Stimulated activated CD4-positive, alpha-beta T cell treated with anti-CD3 and anti-CD28 coated beads, TNF-alpha, amount 100 ng/mL, for 1 hour (primary cell): ENCODE measurements at places on chromosomes 4 and X.

- no peak for DNase-seq
Observed at GRCh38 chrX:48961585-48962091, 4.2 kb upstream of the OTUD5 start.

GRCh38 chrX:119758731-119759247 is 401 bp downstream of the SOWAHD start:
- no peak for DNase-seq

DNA sequence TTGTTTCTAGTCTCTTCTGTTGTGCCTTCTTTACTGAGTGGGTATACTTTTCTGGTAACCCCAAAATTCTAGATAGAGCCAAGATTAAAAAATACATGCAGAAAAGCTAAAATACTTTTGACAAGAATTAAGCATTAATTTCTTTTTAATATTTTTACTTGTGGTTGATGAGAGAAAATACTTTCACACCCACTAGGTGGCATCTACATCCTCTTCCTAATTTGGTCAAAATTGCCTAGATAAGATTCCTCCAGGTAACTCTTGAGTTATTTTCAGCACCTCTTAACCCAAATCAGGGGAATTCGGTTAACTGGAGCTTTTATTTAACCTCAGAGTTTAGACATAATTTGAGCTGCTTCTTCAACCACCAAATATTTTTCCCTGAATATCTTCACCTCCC is 28.4 kb upstream of the COX7B2 start:
- DNase-seq, result no peak

- no peak for DNase-seq
Observed at GRCh38 chr4:68077737-68078136, 51.9 kb downstream of the TMPRSS11F start.

GRCh38 chr4:88858752-88859151 is 161.1 kb upstream of the NAP1L5 start:
- DNase-seq, result no peak

GRCh38 chr4:112853662-112854256 is 195.7 kb upstream of the ANK2 start:
- no peak for DNase-seq

- no peak for DNase-seq
Observed at GRCh38 chr4:118770741-118771187, 65.2 kb downstream of the SEC24D start.

DNA sequence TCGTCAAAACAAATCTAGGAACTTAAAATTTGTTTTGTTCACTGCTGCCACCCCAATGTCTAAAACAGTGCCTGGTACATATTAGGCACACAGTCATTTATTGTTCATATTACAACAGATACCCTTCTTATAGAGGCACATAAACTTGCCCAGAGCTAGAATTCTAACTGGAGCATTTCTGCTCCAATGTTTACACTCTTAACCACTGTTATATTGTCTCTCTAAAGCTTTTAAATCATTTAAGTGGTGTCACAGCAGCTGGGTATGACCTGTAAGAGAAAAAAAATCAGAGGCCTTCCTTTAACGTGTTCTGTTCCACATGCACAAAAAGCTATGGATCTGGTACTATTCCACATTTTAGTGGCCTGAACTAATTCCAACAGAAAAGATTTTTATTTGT is 3.0 kb downstream of the UBE2D3 start:
- DNase-seq, result no peak

DNA sequence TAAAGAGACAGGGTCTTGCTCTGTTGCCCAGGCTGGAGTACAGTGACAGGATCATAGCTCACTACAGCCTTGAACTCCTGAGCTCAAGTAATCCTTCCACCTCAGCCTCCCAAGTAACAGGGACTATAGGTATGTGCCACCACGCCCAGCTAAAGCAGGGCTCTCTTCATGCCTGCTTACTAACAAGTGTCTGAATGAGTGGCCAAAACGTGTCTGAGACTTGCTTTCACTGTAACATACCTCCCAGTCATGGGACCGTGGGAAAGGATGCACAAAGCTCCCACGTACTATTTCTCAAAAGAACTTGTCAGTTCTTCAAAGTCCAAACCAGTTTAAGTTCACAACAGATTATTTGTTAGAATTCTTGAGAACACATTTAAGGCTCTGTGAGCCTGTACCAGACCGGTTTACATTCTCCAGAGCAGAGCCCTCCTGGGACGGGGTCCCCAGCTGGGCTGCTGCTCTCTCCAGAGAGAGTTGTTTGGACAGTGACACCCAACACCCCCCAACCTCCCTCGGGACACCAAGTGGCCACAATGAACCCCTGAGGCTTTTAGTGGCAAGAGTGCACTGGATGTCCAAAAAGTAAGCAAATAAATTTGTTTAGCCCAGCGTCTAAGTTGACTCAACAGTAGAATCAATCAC is 24.1 kb downstream of the SH3KBP1 start:
- no peak for DNase-seq

DNA sequence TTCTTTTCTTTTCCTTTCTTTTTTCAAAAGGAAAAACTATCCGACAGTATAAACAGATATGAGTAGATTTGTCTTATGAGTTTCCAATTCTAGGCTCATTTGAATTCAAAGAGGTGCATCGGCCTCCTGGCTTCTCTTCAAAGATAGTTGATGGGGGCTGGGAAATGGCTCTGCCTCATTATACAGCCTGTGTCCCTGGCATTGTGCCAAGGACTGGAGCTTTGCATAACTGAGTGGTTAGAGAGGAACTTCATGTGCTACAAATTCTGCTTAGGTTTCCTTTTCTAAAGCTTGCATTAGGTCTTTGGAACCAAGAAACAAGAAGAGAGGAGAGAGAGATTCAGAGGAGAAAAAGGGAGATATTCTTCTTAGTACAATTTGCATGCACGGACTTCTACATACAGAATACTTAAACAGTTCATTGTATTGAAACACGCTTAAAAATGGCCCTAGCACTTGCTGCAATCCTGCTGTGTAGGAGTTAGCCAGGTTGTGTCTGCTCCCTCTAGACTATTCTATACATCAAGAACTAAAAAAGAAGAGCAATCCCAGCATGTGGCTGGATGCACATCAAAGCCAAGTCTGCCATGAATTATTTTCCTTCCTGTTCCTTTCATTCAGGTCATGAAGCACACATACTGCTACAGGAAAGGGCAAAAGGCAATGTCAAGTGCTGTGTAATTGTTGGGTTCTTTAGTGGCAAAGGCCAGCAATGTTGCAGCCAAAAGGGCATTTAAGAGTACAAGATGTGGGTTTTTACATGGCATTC is 70.9 kb downstream of the INTS12 start:
- no peak for DNase-seq

GRCh38 chr4:110637408-110638088 is 14.7 kb upstream of the PITX2 start:
- DNase-seq, result no peak

- DNase-seq, result no peak
Observed at GRCh38 chr4:188879598-188879997, 740.4 kb downstream of the TRIML1 start.

GRCh38 chr4:128168701-128169100 is 107.6 kb downstream of the LARP1B start:
- DNase-seq, result no peak

DNA sequence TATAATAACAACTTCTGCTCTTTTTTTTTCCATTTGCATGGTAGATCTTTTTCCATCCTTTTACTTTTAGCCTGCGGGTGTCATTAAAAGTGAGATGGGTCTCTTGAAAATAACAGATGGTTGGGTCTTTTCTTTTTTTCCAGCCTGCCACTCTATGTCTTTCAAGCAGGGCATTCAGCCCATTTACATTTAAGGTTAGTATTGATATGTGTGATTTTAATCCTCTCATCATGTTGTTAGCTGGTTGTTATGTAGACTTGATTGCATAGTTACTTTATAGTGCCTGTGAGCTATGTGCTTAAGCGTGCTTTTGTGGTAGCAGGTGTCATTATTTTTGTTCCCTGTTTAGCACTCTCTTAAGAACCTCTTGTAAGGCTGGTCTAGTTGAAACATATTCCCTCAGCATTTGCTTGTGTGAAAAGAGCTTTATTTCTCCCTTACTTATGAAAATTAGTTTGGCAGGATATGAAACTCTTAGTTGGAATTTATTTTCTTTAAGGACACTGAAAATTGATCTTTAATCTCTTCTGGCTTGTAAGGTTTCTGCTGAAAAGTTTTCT is 326.1 kb downstream of the SH3BGRL start:
- no peak for DNase-seq

DNA sequence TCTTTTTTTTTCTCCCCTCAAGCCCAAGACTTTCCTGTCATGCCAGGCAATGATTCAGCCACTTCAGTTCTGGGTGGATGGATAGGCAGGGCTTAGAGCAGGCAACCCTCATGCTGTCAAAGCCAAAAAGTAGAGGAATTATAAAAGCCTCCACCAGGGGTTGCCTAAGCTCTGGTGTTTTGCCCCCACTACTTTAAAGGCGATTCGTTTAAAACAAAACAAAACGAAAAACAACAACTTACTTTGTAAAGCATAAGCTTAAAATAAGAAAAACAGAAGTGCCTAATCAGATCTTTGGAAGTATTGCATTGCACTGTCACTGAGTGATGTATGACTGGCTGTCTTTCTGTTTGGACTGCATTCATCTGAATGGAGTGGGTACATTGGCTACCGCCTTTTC is 5.3 kb upstream of the IDS start:
- no peak for DNase-seq

DNA sequence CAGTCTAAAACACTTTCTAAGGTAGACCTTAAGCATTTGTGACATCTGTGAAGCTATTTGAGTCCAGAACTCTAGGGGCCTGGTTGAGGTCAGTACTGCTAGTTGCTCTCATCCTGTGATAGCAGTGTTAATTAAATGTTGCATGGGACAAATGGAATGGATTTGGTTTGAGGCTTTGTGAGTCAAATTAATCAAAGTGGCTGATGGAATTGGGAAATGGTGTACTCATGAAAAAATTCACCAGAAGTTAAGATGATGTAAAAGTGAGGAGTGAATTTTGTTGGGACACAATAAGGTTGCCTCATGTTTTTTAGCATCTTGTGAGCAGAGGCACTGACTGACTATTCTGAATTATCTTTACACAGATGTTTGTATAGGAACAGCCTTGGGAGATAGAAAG is 99.2 kb upstream of the ARSJ start:
- DNase-seq, result no peak

DNA sequence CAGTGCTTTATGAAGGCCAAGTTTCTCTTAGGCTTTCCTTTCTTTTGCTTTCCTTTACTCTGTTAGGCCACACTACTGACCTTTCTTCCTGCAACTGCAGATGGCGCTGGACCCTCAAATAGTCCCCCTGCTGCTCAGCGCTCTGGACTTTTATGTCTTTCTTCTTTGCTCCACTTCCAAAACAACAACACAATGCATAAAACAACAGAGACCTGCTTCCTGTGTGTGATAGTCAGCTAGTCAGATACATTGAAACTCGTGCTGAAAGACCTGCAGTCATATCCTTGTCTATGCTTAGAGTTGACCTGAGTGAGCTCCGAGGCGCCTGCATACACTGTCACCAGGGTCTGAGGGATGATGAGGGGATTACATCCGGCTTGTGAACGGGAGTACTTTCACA is 108.9 kb upstream of the TEX13D start:
- DNase-seq, result no peak

DNA sequence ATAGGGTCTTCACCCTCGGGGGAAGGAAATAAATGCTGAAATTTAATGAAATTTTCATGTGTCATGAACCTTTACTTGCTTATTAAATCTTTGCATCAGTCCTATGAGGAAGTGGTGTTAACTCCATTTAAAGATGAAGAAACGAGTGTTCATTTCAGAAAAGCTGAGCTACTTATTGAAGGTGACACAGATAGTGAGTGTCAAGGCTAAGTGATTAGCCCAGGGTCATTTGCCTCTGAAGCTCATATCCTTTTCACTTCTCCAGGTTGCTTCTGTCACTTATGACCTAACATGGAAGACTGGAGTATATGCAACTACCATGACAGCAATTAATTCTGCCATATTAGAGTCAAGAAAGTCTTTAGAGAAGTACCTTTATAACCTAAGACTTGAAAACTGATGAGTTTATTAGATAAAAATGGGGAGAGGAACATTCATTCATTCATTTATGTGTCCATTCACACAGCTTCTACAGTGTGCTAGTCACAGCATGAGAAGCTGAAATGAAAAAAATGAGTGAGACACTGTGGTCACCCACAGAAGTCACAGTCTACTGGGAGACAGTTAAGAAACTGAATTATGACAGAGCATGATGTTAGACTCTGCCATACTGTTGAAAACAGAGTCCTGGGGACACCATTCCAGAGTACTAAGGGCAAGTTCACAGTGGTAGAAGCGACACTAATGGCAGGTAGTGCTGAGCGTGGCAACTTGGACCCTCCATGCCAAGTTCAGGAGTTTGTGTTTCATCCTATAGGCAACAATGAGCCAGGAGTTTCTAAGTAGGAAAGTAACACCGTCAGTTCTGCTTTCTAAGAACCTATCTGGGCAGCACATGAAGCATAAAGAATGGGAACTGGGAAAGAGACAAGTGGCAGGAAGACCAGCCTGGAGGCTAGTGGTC is 21.3 kb downstream of the ALPK1 start:
- DNase-seq, result no peak

DNA sequence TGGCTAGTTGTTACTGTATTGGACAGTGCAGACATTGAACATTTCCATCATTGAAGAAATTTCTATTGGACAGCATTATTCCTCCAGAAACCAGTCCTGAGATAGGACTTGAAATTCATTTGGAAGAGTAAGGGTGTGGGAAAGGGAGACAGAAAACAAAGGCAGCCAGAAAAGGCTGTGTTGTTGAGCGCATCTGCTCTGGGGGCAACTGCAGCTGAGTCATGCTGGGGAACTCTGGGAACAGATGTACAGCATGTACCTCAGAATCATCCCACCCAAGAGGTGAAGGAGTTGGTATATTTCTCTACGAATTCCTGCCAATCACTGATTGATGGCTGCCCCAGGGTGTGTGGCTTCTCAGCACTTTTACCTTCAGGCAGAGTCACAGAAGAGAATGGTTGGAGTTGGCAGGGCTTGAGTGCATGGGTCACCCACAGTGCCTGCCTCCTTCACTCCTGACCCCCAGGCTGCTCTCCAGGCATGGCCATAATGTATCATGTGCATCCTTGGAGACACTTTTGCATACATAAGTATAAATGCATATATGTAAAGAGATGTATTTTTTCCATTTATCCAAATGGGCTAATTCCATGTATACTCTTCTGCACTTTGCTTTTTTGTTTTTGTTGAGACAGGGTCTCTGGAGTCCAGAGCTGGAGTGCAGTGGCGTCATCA is 39.4 kb downstream of the GEMIN8 start:
- no peak for DNase-seq

GRCh38 chrX:53357799-53358530 is 64.5 kb downstream of the SMC1A start:
- DNase-seq, result no peak

GRCh38 chr4:141046255-141046654 is 87.0 kb downstream of the RNF150 start:
- DNase-seq, result no peak

GRCh38 chr4:41199788-41200187 is 14.6 kb downstream of the APBB2 start:
- no peak for DNase-seq

- no peak for DNase-seq
Observed at GRCh38 chr4:156073976-156074375, 120.3 kb upstream of the CTSO start.
